ENCODE measurements at places on chromosomes 3 and 15.

DNA sequence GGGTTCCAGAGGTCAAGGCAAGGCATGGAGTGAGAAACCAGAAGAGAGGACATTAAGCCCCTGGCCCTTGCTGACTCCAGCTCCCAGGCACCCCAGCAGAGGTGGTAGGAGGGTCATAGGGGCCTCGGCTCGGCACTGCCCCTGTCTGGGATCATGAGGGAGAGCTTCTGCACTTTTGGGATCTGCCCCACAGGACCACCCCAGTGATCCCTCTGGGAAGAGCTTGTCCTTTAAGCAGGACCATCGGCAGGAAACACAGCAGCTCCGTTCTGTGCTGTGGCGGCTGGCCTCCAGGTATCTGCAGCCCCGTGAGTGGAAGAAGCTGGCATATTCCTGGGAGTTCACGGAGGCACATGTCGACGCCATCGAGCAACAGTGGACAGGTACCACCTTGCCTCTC is 35.5 kb downstream of the ANKDD1A start:
- DNase-seq = no peak

- no peak for DNase-seq
Observed at GRCh38 chr15:66588971-66589370, 23.2 kb upstream of the LCTL start.

DNA sequence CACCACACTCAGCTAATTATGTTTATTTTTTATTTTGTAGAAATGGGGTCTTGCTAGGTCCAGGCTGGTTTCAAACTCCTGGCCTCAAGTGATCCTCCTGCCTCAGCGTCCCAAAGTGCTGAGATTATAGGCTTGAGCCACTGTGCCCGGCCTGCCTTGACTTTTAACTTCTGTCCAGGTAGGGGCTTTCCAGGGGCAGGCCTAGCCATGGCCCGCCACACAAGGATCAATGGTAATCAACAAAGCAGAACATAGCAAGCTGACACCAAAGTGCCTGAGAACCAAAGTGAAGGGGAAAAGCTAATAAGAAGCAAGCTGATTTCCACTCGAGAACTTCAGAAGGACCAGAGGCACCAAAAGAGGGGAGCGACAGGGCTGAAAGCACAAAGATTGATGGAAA is 9.4 kb upstream of the CRTC3 start:
- no peak for DNase-seq

GRCh38 chr3:39065197-39065596 is 13.4 kb downstream of the WDR48 start:
- DNase-seq = no peak

DNA sequence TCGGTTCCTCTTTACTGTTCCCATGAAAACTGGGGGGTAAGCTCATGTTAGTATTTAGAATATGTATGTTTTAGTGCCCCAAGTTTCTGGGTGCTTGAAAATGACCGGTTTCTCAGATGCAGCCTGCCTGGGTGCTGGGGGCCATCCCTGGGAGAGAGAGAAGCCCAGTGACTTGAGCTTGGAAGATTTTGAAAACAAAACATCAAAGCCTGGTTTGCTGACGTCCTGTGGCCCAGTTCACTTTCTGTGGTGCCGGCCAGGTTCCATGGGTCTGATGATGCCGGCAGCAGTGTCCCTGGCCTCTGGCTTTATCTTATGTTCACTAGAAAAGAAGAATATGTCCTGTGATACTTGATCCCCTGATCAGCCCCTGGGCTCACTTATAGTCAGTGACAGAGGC is 17.1 kb downstream of the APBA2 start:
- DNase-seq = no peak

GRCh38 chr3:128369121-128369703 is 97.5 kb downstream of the DNAJB8 start:
- DNase-seq = no peak
